ENCODE measurements at places on chromosomes 11 and 22. TPM values are rescaled to one million over a fixed set of nuclear protein-coding genes. Genes with fewer than 3 reads are reported as not detected.

C11orf97 gene
- total RNA-seq: not detected

CST6 gene
- not detected for total RNA-seq

C11orf86 gene
- 0.17 TPM for total RNA-seq

CALCB gene
- total RNA-seq: not detected

TRIM51 gene
- total RNA-seq: not detected

OR5P2 gene
- total RNA-seq: not detected

MTCH2 gene
- total RNA-seq: 272 TPM

LRRC75B gene
- total RNA-seq: 11.8 TPM

OR10A2 gene
- total RNA-seq: not detected

ZBED5 gene
- total RNA-seq: 11.7 TPM

PTDSS2 gene
- total RNA-seq: 21.7 TPM

PRR5L gene
- not detected for total RNA-seq

ACR gene
- total RNA-seq: not detected

LRRC10B gene
- total RNA-seq: not detected

ZNF195 gene
- 38.0 TPM for total RNA-seq

OR51B4 gene
- total RNA-seq: 0.22 TPM

GRCh38 chr22:35399114-35399677 is 744 bp upstream of the MCM5 start:
- no peaks in the 10 kb centered on the region for H3K27me3 ChIP-seq
- no peak for DNase-seq
- H3K27ac ChIP-seq: peak overlapping the region; percentile 80
- peak overlapping the region; percentile 97 for H3K4me3 ChIP-seq
- H3K36me3 ChIP-seq: peaks cover 3% of the 10 kb centered on the region

DNA sequence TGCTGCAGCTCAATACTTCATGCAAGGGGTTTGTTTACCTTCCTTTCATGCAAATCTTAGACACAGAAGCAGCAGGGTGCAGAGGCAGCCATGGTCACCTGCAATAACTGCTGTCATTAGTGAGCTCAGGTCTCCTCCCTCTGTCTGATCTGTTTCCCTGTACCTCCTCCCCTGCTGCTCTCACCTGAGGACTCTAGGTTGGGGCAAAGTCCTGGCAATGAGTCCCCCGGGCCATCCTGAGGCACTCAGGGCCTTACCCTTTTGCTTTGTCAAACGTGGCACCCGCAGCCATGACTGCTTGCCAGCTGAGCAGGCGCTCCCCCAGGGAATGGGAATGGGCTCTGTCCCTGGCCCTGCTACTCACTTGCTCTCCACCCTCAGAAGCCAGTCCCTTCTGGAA is 3.9 kb downstream of the LRRC10B start:
- H3K4me1 ChIP-seq: peaks cover 14% of the 10 kb centered on the region
- no peak overlapping the region for H3K27ac ChIP-seq
- H3K36me3 ChIP-seq: no peaks in the 10 kb centered on the region
- no peak overlapping the region for H3K4me3 ChIP-seq
- DNase-seq: no peak

- H3K4me1 ChIP-seq: peaks cover 13% of the 10 kb centered on the region
- DNase-seq: no peak
- H3K36me3 ChIP-seq: no peaks in the 10 kb centered on the region
These were observed 107.6 kb downstream of the MED15 start for GRCh38 chr22:20615021-20615420.

- H3K27me3 ChIP-seq: no peaks in the 10 kb centered on the region
- no peaks in the 10 kb centered on the region for H3K36me3 ChIP-seq
- no peak for DNase-seq
These were observed 32.0 kb downstream of the OR5A2 start for GRCh38 chr11:59394186-59394585.

DNA sequence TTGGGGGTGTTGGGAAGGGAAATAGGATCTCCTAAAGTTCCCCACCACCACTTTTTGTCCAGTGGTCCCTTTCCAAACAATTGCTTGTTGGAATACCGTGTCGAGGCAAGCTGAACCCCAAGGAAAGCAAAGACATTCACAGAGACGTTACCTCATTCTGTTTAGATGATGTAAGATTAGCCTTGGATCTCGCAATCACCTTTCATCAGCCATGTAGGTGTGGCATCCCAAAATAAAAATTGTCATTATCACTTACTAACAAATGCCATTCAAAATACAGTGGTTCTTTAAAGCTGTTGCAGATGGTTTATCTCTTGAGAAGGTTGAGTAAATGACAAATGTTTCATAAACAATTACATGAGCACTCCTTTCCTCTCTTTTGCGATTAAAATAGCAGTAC is 86.5 kb upstream of the SLC25A18 start:
- no peaks in the 10 kb centered on the region for H3K4me1 ChIP-seq
- no peak overlapping the region for H3K27ac ChIP-seq
- no peaks in the 10 kb centered on the region for H3K36me3 ChIP-seq
- no peak for DNase-seq
- no peak overlapping the region for H3K4me3 ChIP-seq

DNA sequence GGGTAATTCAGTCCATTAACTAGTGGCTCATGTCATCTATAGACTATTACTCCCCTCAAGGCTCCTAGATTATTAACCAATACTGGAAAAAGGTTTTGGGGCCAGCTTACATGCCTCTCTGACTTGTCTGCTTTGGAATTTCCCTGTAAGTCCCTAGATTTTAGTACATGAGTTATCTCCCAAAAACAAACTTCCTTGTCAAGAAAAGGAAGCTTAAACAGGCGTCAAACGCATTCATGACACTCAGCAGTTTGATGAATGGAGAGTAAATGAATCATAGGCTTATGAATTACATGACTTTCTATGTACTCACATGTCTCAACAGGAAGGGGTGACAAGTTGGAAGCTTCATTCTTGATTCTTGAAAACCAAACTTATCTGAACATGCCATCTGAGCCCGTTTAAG is 70.8 kb downstream of the BLID start:
- DNase-seq: no peak
- no peaks in the 10 kb centered on the region for H3K4me1 ChIP-seq
- no peaks in the 10 kb centered on the region for H3K36me3 ChIP-seq
- H3K27me3 ChIP-seq: no peaks in the 10 kb centered on the region

- H3K27me3 ChIP-seq: no peaks in the 10 kb centered on the region
- H3K36me3 ChIP-seq: peaks cover 2% of the 10 kb centered on the region
- H3K27ac ChIP-seq: peak overlapping the region; percentile 96
These were observed 1.6 kb downstream of the NCR3LG1 start for GRCh38 chr11:17352950-17353820.

GRCh38 chr22:37716708-37717107 is 19.9 kb downstream of the TRIOBP start:
- H3K4me1 ChIP-seq: no peaks in the 10 kb centered on the region
- H3K27me3 ChIP-seq: no peaks in the 10 kb centered on the region
- no peak for DNase-seq

DNA sequence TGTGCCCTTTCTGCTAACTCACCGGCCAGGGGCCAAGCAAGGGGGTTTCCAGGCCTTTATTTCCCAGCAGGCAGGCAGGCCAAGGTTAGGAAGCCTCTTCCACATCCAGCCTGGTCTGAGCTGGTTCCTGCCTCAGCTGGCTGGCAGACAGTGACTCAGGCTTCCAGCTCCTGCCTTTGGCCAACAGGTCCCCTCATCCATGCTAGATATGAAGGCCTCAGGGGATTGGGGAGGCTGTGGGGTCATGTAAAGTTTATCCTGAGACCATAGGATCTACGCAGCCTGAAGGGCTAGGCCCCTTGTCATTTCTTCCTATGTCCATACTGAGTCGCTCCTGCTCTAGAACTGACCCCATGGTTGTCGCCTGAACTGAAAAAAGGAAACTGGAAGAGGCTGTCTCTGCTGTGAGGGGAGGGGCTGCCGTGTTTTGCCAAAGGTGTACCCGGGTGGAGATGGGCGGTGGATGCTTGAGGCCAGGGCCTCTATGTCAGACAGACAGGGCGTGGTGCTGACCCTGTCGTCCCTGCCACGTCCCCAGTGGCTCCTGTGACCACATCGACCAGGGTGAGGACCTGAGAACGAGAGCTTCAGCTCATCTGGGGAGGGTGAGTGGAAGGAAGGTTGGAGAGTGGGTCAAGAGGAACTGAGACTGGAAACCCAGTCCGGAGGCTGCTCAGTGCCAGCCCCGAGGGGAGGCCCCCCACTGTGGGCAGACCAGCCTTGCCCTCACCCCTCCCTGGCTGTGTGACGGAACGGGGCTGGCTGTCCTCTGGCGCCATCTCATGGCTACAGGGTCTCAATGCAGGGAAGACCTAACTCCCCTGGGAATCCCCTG is 17.0 kb downstream of the P2RY6 start:
- peaks cover 6% of the 10 kb centered on the region for H3K27me3 ChIP-seq
- DNase-seq: peak; percentile 64
- H3K4me3 ChIP-seq: peak overlapping the region; percentile 55
- H3K4me1 ChIP-seq: peaks cover 32% of the 10 kb centered on the region

- no peak overlapping the region for H3K27ac ChIP-seq
- DNase-seq: no peak
- H3K4me1 ChIP-seq: peaks cover 50% of the 10 kb centered on the region
- H3K27me3 ChIP-seq: peaks cover 28% of the 10 kb centered on the region
- H3K4me3 ChIP-seq: no peak overlapping the region
These were observed 1.2 kb downstream of the P2RY6 start for GRCh38 chr11:73273222-73273895.

- H3K4me3 ChIP-seq: no peak overlapping the region
- H3K27me3 ChIP-seq: peaks cover 6% of the 10 kb centered on the region
These were observed 6.1 kb upstream of the ZBTB16 start for GRCh38 chr11:114053406-114053805.

DNA sequence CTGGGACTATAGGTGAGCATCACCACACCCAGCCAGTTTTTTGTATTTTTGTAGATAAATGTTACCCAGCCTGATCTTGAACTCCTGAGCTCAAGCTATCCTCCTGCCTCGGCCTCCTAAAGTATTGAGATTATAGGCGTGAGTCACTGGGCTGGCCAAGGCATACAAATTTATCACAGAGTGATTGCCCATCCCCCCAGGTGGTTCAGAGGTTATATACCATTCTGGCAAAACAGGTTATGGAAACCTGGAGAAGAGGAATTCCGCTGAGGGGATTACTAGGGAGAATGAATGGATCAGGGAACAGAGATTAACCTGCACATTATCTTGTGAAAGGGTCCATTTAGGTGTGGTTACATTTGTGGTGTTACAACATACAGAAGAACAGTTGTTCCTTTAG is 8.1 kb downstream of the ATG13 start:
- no peak for DNase-seq
- H3K36me3 ChIP-seq: peaks cover 38% of the 10 kb centered on the region
- H3K4me3 ChIP-seq: no peak overlapping the region
- H3K27ac ChIP-seq: no peak overlapping the region
- H3K4me1 ChIP-seq: peaks cover 32% of the 10 kb centered on the region

GRCh38 chr11:130705670-130706421 is 210.4 kb downstream of the SNX19 start:
- no peaks in the 10 kb centered on the region for H3K36me3 ChIP-seq
- H3K4me1 ChIP-seq: no peaks in the 10 kb centered on the region
- peaks cover 3% of the 10 kb centered on the region for H3K27me3 ChIP-seq
- DNase-seq: no peak
- no peak overlapping the region for H3K27ac ChIP-seq
- no peak overlapping the region for H3K4me3 ChIP-seq

- no peak overlapping the region for H3K4me3 ChIP-seq
- no peak for DNase-seq
- H3K27me3 ChIP-seq: no peaks in the 10 kb centered on the region
- no peak overlapping the region for H3K27ac ChIP-seq
- no peaks in the 10 kb centered on the region for H3K4me1 ChIP-seq
These were observed 279.9 kb downstream of the KIRREL3 start for GRCh38 chr11:126720539-126721235.

DNA sequence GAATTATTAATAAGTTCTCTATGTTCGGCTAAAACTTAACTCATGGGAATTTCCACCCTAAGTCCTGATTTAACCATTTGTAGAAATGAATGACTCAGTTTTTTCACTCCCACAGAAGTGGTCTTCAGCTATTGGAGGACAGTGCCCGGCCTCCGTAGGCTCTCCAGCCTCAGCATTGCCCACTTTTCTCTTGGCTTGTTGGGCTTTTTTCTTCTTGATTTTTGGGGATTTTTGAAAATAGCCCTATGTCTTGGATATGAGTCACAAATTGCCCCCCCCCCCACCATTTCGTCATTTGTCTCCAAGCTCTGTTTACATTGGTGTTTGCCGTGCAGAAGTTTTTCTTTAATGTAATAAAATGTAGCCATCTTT is 66.7 kb downstream of the PACS1 start:
- H3K4me1 ChIP-seq: peaks cover 38% of the 10 kb centered on the region
- H3K36me3 ChIP-seq: no peaks in the 10 kb centered on the region
- no peak overlapping the region for H3K4me3 ChIP-seq
- H3K27me3 ChIP-seq: no peaks in the 10 kb centered on the region
- H3K27ac ChIP-seq: no peak overlapping the region

GRCh38 chr11:37503411-37504059 is 905.5 kb upstream of the RAG2 start:
- H3K4me3 ChIP-seq: no peak overlapping the region
- no peak overlapping the region for H3K27ac ChIP-seq
- no peaks in the 10 kb centered on the region for H3K36me3 ChIP-seq
- no peaks in the 10 kb centered on the region for H3K27me3 ChIP-seq
- no peaks in the 10 kb centered on the region for H3K4me1 ChIP-seq
- no peak for DNase-seq

DNA sequence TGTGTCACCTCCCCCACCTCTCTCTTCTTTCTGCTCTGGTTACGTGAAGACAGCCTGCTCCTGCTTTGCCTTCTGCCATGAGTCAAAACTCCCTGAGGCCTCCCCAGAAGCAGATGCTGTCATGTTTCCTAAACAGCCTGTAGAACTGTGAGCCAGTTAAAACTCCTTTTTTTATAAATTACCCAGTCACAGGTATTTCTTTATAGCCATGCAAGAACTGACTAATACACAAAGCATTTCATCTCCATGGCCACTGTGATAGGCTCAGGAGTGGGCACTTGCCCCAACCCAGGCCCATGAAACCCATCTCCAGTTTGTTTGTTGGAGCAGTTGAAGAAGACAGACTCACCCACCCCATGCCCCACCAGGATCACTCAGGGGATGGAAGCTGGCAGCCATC is 253.3 kb upstream of the ISX start:
- H3K4me1 ChIP-seq: peaks cover 6% of the 10 kb centered on the region
- no peak overlapping the region for H3K4me3 ChIP-seq

- H3K4me1 ChIP-seq: peaks cover 32% of the 10 kb centered on the region
- H3K36me3 ChIP-seq: no peaks in the 10 kb centered on the region
- no peak for DNase-seq
- no peaks in the 10 kb centered on the region for H3K27me3 ChIP-seq
These were observed 53.8 kb downstream of the PACS1 start for GRCh38 chr11:66123902-66124301.

All from HepG2 (cell line).